Muscle of back (tissue), 13 donors: ENCODE measurements at places on chromosomes 7 and 10.

DNA sequence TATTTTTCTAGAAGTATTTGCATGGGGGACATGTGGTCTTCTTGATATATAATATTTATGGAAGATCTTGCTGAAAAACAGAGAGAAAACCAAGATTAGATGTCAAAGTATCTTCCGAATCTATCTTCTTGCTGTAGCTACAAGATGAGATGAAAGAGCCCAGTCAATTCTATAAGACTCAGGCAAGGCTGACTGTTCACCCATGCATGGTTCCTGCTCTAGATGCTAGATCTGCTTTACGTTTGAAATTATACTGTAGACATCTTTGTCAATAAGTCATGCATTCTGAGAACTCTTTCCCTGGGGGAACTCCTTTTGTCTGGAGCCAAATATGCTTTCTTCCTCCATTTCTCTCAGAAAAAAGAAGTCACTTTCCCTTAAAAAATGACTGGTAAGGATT, 1292.0 kb downstream of the XPNPEP1 start:
- no peak for DNase-seq

DNA sequence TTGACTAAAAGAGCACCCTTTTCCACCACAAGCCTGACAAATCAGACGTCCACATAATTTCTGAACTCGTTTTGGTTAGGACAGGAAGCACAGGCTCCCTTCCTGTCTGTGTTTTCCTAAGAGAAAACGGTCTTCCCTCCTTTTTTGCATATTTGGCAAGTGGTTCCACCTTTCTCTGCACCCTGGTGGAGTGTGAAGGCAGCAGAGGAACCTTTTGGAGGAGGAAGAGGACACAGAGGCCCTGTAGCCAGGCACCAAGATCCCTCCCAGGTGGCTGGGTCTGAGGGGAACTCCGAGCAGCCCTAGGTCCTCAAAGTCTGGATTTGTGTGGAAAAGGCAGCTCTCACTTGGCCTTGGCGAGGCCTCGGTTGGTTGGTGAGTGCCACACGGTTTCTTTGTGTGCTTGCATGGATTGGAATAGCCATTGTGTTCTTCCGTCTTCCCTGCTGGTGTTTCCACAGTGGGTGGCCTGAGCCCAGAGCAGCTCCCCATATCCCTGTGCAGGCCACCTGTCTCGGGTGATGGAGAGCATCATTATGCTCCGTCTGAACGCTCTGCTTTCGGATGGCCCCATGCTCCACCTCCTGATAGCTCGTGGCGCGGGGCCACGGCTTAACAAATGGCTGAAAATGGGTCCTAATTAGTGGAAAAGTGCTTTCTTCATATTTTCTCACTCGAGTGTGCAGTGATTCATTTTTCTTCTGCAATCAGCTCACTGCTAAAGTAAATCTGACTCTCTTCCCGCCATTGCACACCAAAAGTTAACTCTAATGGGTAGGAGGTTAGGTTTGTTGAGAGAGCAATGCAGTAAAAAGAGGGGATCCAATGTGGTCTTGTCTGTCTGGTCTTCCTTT, 4.2 kb downstream of the IKZF1 start:
- no peak for DNase-seq

- peak; percentile 40 for DNase-seq
Observed at GRCh38 chr7:4065190-4065589, 616.9 kb upstream of the FOXK1 start.

GRCh38 chr10:102935939-102936605, 18.0 kb downstream of the CNNM2 start:
- no peak for DNase-seq

DNA sequence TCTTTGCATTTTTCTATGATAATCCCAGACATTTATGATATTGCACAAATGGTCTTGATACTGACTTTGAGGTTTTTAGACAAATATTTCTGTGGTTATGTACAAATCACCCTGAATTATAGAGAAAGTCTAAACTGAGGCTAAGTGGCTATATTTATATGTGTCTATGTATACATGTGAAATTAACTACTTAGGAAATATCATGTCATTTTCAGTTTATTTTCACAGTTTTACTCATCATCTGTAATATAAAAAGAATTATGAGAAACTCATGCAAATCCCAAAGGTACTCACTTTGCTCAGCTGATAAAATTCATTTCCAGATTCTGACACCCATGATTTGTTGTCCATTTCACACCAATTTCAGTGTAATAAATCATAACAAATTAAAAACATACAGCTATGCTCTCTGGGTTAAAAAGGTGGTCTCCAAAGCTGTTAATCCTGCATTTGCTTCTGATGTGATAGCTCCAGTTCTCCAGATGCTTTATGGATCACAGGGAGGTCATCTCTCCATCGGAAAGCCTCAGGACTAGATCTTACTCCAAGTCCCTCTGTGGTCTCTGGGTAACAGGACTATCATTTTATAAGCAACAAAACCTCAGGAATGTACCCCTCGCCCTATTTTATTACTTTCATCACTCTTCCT, 673.9 kb downstream of the PARD3 start:
- no peak for DNase-seq

DNA sequence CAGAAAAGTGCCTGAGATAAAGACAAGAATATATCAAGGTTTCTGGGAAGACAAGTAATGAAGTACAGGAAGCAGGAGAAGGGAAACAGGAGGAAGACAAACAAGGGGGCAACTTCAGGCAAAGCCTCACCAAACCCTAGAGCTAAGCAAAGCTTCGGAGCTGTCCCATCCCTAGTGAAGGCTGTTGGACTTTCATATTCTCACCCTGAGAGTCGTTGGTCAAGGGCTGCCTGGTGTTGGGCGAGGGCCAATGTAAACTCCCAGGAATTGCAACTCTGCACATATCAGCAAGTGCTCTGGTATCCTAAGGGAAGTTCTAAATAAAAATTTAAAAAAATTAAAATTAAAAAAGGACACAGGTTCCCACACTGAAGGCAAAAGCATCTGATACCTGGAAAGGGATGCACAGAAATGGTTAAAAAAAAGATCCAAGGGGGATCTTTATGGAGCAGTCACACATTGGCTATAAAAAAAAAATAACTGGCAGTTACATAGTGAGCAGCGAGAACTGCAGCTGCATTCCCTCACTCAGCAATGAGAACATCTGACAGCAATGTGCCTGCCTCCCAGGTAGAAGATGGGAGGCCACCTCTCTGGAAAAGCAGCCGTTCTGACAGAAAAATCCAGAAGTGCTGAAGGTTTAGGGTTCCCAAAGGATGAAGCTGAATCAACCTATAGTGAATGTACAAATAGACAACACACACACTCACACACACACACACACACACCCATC, 304.7 kb downstream of the WDR11 start:
- no peak for DNase-seq
